ENCODE measurements at places on chromosomes 2 and 18. TPM values are rescaled to one million over a fixed set of nuclear protein-coding genes. Genes with fewer than 3 reads are reported as not detected.

The RMC1 gene
- 57.4 TPM for total RNA-seq

The CHRNG gene
- total RNA-seq = not detected

- DNase-seq = no peak
These were observed 12.3 kb upstream of the SEMA4C start for GRCh38 chr2:96882230-96882629.

DNA sequence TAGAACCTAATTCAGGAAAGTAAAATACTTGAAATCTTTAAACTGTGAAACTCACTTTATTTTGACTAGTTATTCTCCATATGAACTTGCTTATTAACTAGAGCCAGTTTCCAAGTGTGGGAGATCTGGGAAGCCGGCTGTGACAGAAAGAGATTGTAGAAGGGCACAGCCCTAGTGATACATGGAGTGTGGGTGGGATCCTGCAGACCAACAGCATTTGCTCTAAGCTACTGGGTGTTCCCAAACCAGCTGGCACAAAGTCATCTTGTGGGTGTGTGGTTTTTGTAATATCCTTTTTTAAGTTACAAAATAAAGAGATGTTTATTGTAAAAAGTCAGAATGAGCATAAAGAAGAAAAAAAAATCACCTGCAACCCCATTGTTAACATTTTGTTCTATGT lies 3.4 kb downstream of the DUSP19 start:
- no peak for DNase-seq

GRCh38 chr2:49236316-49236715 lies 82.0 kb upstream of the FSHR start:
- DNase-seq = no peak

DNA sequence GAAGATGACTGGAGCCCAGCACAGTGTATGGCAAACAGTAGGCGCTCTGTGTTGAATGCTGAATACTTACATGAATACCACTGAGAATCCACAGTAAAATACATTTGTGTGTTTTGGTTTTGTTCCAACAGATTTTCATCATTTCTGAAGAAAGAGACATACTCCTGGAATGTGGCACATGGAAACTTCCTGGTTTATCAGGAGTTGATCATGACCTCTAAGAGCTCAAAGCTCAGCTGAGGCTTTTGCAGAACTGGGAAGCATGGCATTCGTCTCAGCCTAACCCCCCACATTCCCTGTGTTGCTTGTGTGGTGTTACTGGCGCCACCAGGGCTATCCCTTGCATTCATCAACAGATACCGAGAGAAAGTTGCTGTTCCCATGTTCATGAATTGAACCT lies 316.9 kb upstream of the REV1 start:
- DNase-seq = no peak

- DNase-seq = no peak
These were observed 1.4 kb downstream of the WNT6 start for GRCh38 chr2:218860950-218861381.

- no peak for DNase-seq
These were observed 173.7 kb downstream of the CELF4 start for GRCh38 chr18:37391698-37392548.

GRCh38 chr2:111184725-111185310 lies 64.1 kb downstream of the BCL2L11 start:
- DNase-seq = no peak

DNA sequence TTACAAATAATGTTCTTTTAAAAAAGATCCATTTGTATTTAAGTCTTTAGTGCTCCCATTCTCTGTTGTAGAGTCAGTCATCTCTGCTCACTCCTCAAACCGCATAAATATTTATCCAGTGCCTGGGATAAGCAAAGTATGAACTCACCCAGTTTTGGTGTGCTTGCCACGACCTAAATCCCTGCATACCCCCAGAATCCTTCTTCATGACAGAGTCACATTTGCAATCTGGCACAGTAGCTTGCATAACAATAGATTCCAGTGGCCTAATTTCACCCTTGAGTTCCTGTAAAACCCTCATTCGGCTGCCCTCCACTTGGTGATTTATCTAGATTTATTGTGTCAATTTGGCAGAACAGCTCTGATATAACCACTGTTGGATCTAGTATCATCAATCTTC lies 92.9 kb downstream of the DTNA start:
- DNase-seq = no peak

DNA sequence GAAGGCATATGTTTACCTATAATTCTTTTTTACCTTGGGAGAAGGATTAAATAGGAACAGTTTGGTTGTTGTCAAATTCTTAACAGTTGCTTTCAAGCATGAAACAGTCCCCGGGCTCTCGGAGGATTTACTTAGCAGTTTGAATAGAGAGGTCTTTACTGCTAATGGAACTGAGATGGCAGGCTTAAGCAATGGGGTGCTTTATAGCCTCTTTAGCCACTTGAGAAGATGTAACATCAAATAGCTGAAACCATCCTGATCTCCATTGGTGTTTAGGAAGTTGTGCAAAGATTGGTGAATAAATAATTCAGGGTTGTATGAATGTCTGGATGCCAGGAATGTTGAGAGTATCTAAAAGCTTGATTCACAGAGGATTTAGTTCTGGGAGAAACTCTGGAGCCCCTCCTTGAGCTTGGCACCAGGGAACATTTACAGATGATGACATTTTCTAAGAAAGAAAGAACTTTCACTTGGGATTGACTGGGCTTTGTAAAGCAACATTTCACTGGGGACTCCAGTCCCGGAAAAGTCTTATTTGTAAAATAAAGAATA lies 51.9 kb downstream of the PTPRM start:
- no peak for DNase-seq

GRCh38 chr2:23700627-23701026 lies 226.3 kb downstream of the ATAD2B start:
- DNase-seq = no peak

DNA sequence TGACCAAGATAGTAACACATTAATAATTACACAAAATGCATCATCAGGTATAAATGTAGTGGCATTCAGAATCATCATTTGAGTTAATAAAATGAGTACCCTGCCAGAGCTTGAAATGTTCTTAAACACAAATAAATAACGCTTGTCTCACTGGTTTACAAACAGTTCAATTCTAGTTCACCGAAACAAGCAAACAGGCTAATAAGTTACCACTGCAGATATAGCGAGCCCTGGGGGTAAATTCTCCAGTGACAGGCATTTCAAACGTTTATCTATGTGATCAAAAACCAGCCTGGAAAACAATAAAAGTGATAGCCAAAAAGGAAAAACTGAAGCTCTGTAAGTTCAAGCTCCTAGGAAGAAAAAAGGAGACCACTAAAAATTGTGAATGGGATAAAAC lies 152.6 kb downstream of the THADA start:
- DNase-seq = no peak

DNA sequence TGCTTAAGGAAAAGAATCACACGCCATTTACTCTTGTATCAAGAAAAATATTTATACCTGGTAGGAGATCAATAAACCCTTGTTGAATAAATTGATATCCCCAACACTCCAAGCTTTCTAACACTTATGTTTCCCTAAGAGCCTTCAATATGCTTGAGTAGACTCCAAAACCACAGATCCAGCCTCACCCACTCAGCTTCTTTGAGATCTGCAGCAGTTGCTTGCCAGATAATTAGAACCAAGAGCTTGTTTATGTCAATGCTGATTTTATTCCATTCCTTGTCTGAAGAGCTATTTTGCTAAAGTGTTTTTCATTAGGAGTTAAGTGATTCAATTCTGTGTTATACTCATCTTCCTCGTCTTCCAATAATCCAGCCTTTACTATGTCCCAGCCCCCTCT lies 26.3 kb upstream of the CRIM1 start:
- no peak for DNase-seq

- no peak for DNase-seq
These were observed 15.4 kb upstream of the MIB1 start for GRCh38 chr18:21725201-21725600.

- no peak for DNase-seq
These were observed 233.8 kb downstream of the LDLRAD4 start for GRCh38 chr18:13452388-13452811.

Measured in T-cell (primary cell).